ENCODE measurements at places on chromosomes 11 and 22.

- DNase-seq: no peak
Observed at GRCh38 chr11:72758690-72759389, 6.6 kb upstream of the ARAP1 start.

DNA sequence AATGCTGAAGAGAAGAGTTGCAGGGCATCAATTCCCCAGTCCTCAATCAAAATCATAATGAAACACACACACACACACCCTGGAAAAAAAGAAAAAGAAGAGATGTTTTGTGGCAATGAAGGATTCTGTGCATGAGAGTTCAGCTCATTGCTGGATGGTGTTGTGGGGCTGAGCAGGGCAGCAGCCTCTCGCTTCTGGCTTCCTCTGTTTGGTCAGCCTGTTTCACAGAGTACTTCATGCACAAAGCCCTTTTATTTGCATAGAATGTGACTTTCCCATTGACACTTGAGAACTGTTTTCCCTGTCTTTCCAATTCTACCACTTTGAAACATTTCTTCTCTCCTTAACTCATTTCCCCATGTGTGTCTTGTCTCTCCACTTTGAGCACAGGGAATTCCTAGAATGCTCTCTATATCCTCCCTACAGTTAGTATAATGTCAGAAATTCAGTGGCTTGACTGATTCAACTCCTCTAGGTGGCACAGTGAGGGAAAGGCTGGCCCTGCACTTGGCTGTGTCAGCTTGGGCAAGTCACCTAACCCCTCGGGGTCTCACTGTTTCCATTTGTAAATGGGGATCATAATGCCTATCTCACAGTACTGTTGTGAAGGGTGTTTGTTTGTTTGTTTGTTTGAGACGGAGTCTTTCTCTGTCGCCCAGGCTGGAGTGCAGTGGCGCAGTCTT lies 25.4 kb upstream of the BSX start:
- DNase-seq: no peak

DNA sequence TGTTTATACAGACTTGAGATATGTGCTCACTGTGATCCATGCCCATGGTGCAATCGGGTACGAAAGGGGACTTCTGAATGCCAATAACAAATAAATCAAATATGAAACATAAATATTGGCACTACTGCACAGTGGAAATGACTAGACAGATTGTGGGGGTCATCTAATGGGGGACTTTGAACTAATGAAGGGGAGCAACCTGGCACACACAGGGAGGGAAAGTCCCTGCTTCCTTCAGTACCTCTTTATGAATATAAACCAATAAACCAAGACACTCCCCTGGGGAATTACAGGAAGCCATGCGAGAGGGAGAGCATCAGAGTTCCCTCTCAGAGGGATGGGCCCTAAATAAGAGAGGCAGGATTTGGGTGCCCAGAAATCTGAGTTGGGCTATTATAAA lies 21.1 kb downstream of the MIF start:
- DNase-seq: no peak

DNA sequence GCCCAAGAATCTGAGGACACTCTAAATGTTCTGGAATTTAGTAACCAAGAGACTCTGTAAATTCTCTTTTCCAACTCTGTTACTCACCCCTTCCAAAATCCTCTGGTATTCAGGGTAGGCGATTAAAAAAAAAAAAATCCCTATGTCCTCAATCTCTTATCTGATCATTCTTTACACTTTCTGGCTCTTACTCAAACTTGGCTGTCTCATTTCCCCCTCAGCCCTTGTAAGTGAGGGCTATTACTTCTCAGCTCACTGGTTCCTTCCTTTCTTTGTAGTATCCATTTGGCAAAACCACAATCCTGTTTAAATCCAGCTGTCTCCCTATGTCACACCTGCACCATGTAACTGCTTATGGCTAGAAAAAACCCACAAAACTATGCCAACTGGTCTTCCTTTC lies 12.7 kb upstream of the MSANTD2 start:
- DNase-seq: no peak

DNA sequence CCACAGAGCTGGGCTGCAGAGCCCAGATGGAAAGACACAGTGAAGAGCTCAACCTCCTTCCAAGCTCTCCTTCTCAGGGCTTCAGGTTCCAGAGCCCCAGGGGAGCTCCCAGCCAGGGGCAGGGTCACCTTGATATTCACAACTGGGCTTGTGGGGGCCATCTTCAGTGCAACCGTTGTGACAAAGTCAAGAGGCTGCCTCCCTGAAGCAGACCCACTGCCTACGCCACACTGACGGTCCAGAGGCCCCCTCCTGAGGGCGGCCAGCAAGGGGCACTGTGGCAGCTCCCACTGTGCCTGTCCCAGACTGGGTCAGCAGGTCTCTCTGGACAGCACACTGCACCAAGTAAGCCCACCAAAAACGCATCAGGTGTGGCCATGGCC lies 84.1 kb downstream of the DGCR2 start:
- DNase-seq: no peak

DNA sequence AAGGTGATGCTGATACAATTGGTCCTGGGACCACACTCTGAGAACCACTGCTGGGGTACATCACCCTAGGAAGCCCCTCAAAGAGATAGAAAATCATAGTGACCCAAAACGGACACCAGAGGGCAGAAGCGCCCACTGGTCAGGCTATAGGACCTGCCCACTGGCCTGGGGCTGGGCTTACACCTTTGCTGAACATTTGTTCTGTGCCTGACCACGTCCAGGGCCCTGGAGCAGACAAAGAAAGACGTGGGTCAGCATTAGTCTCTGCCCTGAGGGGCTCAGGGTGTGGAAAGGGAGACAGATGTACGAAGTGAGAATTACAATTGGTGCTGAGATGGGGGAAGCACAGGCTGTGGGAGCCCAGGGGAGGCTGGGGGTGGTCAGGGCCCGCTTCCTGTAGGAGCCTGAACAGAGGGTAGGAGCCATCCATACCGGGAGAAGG lies 14.4 kb upstream of the SERPINH1 start:
- no peak for DNase-seq

- no peak for DNase-seq
Observed at GRCh38 chr11:79174045-79175008, 266.5 kb downstream of the TENM4 start.

DNA sequence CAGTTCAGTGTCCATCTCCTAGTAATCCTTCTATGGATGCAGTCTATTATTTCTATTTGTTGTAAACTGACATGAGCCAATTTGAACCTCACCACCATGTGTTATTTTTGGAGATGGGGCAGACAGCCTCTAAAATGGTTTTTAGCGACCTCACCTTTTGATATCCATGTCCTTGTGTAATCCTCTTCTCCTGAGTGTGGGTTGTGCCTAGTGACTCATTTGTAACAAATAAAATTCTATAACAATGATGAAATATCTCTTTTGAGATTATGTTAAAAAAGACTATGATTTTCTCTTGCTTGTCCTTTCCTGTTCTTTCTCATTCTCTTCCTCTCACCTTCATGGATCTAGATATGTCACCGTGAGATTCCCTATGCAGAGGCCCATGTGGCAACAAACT lies 554.6 kb upstream of the ANO3 start:
- DNase-seq: no peak

DNA sequence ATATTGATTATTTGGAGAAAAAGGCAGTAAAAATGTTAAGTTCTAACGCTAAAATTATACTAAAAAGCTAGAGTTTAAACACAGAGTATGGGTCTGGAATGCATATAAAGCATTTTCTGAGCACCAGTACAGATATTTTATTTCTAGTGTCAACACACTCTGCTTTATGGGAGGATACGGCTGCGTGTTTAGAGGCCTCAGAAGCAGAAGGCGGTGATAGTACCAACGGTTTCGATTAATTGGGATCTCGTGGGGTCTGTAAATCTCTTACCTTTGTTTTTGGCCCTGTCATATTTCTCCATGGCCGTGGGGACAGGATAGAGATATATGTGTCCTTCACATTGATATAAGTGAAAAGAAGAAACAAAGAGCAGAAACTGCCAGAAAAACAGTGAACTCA lies 206.8 kb upstream of the NTM start:
- no peak for DNase-seq

GRCh38 chr11:78338138-78338537 lies 79.5 kb downstream of the GAB2 start:
- DNase-seq: no peak

GRCh38 chr11:102551169-102551781 lies 20.7 kb upstream of the MMP7 start:
- DNase-seq: no peak

- DNase-seq: no peak
Observed at GRCh38 chr11:100769617-100770016, 82.5 kb downstream of the ARHGAP42 start.

GRCh38 chr22:26548303-26548702 lies 36.0 kb upstream of the TFIP11 start:
- DNase-seq: no peak

DNA sequence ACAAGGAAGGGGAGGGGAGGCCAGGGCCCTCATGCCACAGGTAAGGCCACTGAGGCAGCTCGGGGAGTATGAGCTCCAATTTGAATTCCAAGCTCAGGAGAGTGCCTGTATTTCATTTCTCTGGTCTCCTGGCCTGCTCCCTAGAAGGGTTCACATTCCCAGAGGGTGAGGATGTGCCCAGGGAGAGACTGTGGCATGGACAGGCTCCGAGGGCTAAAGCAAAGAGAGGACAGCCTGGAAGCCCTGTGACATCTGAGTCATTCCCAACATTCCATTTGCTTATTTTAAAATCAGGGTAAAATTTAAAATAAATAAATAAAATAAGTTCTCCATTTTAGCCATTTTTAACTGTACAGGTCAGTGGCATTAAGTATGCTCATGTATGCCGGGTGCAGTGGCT lies 18.6 kb upstream of the FOLR1 start:
- no peak for DNase-seq

GRCh38 chr11:19458231-19458630 lies 217.5 kb upstream of the E2F8 start:
- no peak for DNase-seq

DNA sequence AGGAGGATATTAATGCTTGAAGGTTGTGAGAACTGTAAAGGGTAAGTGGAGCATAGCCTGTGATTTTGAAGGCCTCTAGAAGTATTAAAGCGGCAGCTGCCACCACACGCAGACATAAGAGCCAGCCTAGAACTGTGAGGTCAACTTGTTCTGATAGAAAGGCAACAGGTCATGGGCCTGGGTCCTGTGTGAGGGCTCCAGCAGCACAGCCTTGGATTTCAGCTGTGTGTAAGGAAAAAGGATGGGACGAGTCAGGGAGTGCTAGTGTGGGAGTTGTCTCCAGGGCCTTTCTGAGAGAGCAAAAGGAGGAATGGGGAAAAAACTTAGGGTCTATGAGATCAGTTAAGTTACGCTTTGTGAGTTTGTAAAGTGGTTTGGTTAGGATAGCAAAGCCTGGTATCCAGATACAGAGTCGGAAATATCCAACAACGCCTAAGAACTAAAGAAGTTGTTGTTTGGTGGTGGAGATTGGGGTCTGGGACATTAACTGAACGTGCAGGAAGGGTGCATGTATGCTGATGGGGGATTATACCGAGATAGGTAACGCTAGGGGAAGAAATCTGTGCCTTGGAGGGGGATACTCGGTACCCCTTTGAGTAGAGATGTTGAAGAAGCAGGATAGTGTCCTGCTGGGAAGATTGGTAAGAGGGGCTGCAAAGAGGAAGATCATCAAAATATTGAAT lies 17.4 kb upstream of the ANO1 start:
- no peak for DNase-seq

GRCh38 chr11:115745610-115746512 lies 241.6 kb upstream of the CADM1 start:
- DNase-seq: no peak

DNA sequence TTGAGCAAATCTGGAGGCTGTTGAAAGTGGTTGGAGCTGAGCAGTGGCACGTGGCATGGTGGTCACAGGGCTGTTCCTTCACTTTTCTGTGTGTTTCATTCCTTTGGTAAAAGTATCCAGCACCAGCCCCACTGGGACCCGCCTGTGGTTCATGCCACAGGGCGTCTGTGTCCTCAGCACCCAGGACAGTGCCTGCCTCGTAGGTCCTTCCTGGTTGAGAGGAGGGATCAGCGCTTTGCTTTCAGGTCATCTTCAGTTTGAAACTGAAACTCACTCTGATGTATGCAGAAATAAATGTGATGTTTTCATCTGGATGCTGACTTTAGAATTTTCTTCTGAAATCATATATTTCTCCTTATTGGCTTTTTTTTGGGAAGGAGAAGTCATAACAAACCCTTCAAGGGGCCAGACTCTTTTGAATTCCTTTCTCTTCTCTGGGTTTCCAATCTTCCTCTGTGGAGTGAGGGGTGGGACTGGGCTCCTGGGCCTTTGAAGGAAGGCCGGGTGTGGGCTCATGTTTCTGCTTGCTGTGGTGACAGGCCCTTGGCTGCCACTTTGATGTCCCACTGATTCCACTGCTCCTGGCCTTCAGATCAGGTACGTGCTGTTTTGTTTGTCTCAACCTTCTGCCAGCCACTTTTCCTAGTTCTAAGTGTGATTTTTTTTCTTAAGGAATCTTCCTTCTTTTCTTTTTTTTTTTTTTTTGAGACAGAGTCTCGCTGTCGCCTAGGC lies 26.2 kb downstream of the TBC1D22A start:
- DNase-seq: no peak

DNA sequence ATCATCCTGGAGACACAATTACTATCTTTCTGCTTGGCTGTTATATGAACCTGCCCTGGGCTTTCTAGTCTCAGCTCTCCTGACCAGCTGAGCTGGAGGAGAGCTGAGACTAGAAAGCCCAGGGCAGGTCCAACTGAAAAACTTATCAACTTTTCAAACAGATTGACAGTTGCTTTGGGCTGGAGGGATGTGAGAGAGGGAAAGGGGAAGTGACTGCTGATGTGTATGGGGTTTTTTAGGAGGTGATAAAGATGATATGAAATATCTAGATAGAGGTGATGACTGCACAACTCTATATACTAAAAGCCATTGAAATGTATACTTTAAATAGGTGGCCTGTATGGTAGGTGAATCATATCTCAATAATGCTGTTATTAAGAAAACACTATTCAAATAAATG lies 60.2 kb upstream of the CHRM4 start:
- DNase-seq: no peak

DNA sequence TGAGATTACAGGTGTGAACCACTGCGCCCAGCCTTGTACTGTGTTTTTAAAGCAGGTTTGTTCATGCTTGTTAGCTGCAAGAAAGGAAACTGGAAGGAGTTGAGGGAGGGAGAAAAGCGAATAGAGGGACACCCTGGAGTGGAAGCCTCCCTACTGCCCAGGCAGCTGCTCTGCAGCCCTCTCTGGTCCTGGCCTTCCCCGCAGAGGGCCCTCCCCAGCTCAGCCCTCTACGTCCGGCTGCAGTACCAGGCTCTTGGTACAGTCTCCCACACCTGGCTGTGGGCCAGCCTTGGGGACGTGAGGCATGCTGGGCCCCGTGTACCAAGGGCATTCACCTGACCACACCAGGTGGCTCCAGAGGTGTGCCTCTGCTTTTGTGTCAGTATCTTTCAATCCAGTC lies 70.8 kb downstream of the MED15 start:
- no peak for DNase-seq
